ENCODE measurements at places on chromosomes 3 and 15.
A peak's percentile ranks its signal among the peaks of the same experiment; 100 is the strongest.

DNA sequence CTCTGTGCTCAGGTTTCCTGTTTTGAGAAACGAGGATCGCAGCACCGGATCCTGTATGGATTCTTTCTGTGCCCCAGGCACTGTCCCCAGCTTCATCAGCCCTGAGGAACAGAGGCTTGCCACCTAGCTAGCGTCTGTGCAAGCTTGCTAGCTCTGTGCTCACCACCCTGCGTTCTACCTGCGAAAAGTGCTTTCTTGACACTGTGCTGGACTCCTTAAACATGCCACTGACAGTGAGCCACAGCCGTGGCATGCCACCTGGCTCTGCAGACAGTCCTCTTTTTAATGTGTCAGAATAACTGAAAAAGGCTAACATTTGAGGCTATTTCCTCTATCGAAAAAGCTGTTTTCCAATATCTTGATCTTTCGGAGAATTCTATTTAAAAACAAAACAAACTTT is 1.4 kb downstream of the PGPEP1L start:
- no peaks in the 10 kb centered on the region for H3K36me3 ChIP-seq
- H3K4me1 ChIP-seq: no peaks in the 10 kb centered on the region
- H3K27ac ChIP-seq: no peak overlapping the region
- H3K27me3 ChIP-seq: no peaks in the 10 kb centered on the region
- H3K4me3 ChIP-seq: no peak overlapping the region

DNA sequence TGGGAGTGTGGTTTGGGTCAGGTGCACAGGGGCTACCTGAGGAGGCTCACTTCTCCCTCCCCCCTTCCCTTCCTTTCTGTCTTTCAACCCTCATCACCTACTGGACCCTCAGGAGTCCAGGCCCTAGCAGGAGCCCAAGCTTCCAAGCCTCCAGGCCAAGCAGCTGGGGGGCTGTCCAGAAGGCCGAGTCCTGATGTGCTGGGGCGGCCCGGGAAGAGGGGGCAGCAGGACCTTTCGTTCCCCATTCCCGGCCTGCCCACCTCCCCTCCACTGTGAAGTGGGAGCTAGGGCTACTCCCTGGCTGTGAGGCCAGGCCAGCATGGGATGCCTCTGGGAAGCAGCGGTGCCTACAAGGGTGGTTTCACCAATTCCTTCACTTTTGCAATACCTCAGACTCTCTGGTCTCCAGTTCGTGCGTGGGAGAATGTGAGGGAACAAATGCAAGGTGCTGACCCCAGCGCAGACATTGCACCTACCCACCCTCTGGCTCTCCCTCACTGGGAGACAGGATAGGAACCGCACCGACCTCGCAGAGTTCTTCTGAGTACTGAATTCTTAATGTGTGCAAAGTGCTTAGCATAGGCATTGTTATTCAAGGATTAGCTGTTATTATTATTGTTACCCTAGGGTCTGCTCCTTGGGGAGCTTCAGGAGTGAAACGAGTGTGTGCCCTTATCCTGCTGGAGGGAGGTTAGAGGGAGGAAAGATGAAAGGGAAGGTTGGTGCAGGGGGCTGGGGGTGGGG is 2.5 kb downstream of the EPHB3 start:
- peaks cover 22% of the 10 kb centered on the region for H3K4me1 ChIP-seq
- no peak overlapping the region for H3K27ac ChIP-seq
- H3K4me3 ChIP-seq: no peak overlapping the region
- DNase-seq: no peak
- no peaks in the 10 kb centered on the region for H3K36me3 ChIP-seq

DNA sequence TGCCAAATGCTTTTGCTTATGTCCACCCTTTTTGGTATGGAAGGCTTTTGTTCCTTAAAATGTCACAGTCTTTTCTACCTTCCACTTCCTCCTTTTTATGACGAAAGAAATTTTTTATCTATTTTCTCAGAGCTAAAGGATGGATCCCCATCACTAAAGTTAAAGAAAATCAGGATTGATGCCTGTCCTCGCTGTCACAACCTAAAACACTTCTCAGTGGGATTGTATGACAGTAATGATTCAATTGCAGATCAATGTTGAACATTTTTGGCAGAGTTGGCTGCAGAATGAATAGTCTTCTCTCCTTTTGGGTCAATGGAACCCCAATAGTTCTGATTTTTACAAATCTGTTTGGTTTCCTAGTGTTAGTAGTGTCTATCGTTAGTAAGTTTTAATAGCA is 549.8 kb upstream of the ROBO2 start:
- H3K27me3 ChIP-seq: no peaks in the 10 kb centered on the region
- H3K36me3 ChIP-seq: no peaks in the 10 kb centered on the region
- H3K4me3 ChIP-seq: no peak overlapping the region
- H3K4me1 ChIP-seq: no peaks in the 10 kb centered on the region

DNA sequence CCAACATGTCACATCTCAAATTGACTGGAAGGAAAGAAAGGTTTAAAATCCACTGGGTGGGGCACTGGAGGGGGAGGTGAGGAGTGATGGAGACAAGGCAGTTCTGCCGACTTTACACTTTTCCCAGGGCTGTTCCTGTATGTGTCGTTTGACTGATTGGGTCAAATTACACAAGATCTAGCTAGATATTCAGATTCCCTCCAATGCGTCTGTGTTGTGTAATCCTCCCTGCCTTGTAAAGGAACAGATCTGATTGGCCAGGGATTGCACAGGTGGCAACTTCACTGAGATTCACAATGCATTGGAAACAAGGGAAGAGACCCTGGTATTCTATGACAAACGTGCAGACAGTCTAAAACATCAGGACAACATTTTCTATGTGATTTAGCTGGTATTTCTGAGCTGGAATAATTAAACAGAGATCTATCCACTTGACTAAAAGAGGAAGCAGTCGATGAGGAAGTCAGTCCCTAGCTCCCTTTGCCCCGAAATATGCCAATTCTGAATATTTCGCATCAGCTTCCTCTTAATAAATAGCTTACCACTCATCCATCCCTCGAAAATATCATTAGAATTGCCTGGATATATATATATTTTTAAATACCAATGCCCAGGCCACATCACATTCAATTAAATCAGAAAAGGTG is 312.9 kb downstream of the RORA start:
- peaks cover 10% of the 10 kb centered on the region for H3K4me1 ChIP-seq
- H3K36me3 ChIP-seq: no peaks in the 10 kb centered on the region
- H3K27ac ChIP-seq: peak overlapping the region; percentile 64
- no peak for DNase-seq

- no peaks in the 10 kb centered on the region for H3K36me3 ChIP-seq
- H3K27ac ChIP-seq: no peak overlapping the region
- H3K27me3 ChIP-seq: peaks cover 14% of the 10 kb centered on the region
- peaks cover 8% of the 10 kb centered on the region for H3K4me1 ChIP-seq
- peak; percentile 48 for DNase-seq
Measured at GRCh38 chr3:170414202-170414663, 4.4 kb upstream of the CLDN11 start.

GRCh38 chr3:53658613-53659193 is 164.3 kb downstream of the CACNA1D start:
- H3K4me3 ChIP-seq: no peak overlapping the region
- no peaks in the 10 kb centered on the region for H3K36me3 ChIP-seq
- no peaks in the 10 kb centered on the region for H3K4me1 ChIP-seq
- peaks cover 5% of the 10 kb centered on the region for H3K27me3 ChIP-seq

DNA sequence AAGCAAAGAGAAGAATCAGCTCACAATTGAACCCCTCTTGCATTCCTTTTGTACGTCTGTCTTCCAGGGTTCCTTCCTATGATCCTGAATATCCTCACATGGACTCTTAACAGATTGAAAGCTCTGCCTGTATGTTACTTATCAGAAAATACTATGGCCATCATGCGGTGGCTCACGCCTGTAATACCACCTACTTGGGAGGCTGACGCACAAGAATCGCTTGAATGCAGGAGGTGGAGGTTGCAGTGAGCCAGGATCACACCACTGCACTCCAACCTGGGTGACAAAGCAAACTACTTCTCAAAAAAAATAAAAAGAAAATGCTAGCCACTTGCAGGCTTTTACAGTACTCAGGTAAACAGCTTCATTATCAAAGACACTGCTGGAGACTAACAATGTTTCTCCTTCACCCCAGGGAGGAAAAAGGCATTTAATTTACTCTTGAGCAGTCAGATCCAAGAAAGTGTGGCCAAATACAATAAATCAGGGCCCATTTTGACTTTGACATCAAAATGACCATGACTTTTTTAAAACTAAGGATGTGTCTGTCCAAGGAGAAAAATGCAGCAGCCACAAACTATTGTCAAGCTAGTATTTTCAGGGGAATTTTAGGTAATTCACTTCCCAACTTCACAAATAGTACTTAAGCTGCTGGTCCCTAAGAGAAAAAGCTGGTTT is 27.3 kb downstream of the NPTN start:
- H3K27me3 ChIP-seq: no peaks in the 10 kb centered on the region
- peaks cover 4% of the 10 kb centered on the region for H3K36me3 ChIP-seq
- H3K4me3 ChIP-seq: no peak overlapping the region
- no peak overlapping the region for H3K27ac ChIP-seq

GRCh38 chr3:194112120-194113106 is 23.5 kb upstream of the HES1 start:
- DNase-seq: no peak
- H3K4me3 ChIP-seq: no peak overlapping the region
- H3K36me3 ChIP-seq: no peaks in the 10 kb centered on the region

- no peaks in the 10 kb centered on the region for H3K36me3 ChIP-seq
- no peak overlapping the region for H3K27ac ChIP-seq
- H3K4me1 ChIP-seq: no peaks in the 10 kb centered on the region
- H3K4me3 ChIP-seq: no peak overlapping the region
Measured at GRCh38 chr15:98805434-98806274, 157.3 kb downstream of the IGF1R start.

DNA sequence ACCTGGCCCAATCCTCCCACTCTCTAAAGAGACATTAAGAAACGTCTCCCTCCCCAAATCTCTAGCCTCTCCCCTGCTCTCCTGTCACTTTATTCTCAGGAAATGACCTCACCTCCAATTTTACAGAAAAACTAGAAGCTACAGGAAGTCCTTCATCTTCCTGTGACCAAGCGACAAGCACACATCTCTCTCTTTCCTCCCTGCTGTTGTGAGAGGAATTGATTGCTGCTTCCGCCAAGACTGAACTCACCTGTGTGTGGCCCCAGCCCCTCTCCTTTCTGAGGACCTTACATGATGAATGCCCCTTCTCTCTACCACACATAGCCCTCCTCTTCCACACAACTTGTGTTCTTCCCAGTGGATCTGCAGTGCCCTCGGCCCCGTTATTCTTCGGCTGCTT is 18.2 kb downstream of the DNAJB8 start:
- peaks cover 13% of the 10 kb centered on the region for H3K4me1 ChIP-seq
- H3K27ac ChIP-seq: peak overlapping the region; percentile 14
- H3K4me3 ChIP-seq: no peak overlapping the region
- DNase-seq: peak; percentile 82

GRCh38 chr3:3080309-3080708 is 29.9 kb downstream of the IL5RA start:
- no peaks in the 10 kb centered on the region for H3K27me3 ChIP-seq
- DNase-seq: no peak
- no peak overlapping the region for H3K4me3 ChIP-seq
- H3K4me1 ChIP-seq: no peaks in the 10 kb centered on the region
- no peaks in the 10 kb centered on the region for H3K36me3 ChIP-seq

- no peak for DNase-seq
- H3K36me3 ChIP-seq: no peaks in the 10 kb centered on the region
- no peaks in the 10 kb centered on the region for H3K4me1 ChIP-seq
- no peak overlapping the region for H3K4me3 ChIP-seq
- no peak overlapping the region for H3K27ac ChIP-seq
- peaks cover 3% of the 10 kb centered on the region for H3K27me3 ChIP-seq
Measured at GRCh38 chr3:151859905-151860304, 13.5 kb upstream of the SUCNR1 start.

DNA sequence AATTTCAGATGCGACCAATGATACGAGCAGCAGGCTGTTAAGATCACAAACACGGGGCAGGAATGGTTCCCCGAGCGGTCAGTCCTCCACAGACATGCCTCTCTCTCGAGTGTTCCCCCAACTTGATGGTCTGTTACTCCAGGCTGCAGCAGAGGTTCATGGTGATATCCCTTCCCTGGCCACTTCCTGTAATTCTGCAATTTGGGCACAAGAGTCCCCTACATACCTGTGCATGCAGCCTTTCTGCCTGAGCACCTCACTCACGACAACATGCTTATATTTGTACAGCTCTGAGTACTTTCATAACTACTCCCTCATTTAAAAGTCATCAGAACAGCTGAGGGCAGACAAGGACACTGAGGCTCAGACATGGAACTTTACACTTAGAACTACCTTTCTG is 408.1 kb upstream of the NR2F2 start:
- DNase-seq: no peak
- H3K4me1 ChIP-seq: no peaks in the 10 kb centered on the region
- no peak overlapping the region for H3K27ac ChIP-seq
- H3K27me3 ChIP-seq: no peaks in the 10 kb centered on the region
- H3K4me3 ChIP-seq: no peak overlapping the region
- no peaks in the 10 kb centered on the region for H3K36me3 ChIP-seq

- H3K4me3 ChIP-seq: no peak overlapping the region
- DNase-seq: no peak
- no peaks in the 10 kb centered on the region for H3K27me3 ChIP-seq
- no peaks in the 10 kb centered on the region for H3K4me1 ChIP-seq
- H3K36me3 ChIP-seq: peaks cover 23% of the 10 kb centered on the region
- H3K27ac ChIP-seq: no peak overlapping the region
Measured at GRCh38 chr3:15728766-15729165, 69.0 kb downstream of the ANKRD28 start.

- no peak overlapping the region for H3K27ac ChIP-seq
- H3K4me1 ChIP-seq: no peaks in the 10 kb centered on the region
- H3K36me3 ChIP-seq: no peaks in the 10 kb centered on the region
Measured at GRCh38 chr3:64789111-64789510, 101.3 kb upstream of the ADAMTS9 start.

- H3K27me3 ChIP-seq: peaks cover 4% of the 10 kb centered on the region
- no peaks in the 10 kb centered on the region for H3K36me3 ChIP-seq
- no peak overlapping the region for H3K4me3 ChIP-seq
- DNase-seq: no peak
- no peaks in the 10 kb centered on the region for H3K4me1 ChIP-seq
Measured at GRCh38 chr15:62465173-62465572, 300.1 kb upstream of the C2CD4B start.

- H3K27me3 ChIP-seq: no peaks in the 10 kb centered on the region
- no peak for DNase-seq
- no peaks in the 10 kb centered on the region for H3K36me3 ChIP-seq
- no peak overlapping the region for H3K4me3 ChIP-seq
- H3K4me1 ChIP-seq: peaks cover 19% of the 10 kb centered on the region
Measured at GRCh38 chr3:42751609-42752008, 21.4 kb downstream of the CCDC13 start.

DNA sequence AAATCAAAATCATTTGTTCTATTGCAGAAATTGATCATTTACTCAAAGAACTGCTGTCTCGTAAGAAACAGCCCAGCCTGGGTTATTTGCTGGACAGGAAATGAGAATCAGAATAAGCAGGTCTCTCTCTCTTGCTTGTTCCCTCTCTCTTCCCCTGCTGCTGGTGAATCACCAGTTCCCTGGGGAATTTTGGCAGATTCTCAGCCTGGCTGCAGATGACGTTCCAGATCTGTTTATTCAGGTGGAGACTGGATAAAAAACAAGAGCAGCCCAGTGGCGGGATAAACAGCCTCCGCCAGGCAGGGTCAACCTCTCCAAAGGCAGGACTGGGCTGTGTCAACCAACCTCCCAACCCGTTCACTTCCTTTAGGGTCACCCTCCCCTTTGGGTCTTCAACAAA is 72.1 kb downstream of the LRIG1 start:
- no peaks in the 10 kb centered on the region for H3K27me3 ChIP-seq
- peaks cover 7% of the 10 kb centered on the region for H3K4me1 ChIP-seq
- no peak overlapping the region for H3K4me3 ChIP-seq
- no peak overlapping the region for H3K27ac ChIP-seq
- no peak for DNase-seq
- peaks cover 22% of the 10 kb centered on the region for H3K36me3 ChIP-seq

Measured in CD4-positive, CD25-positive, alpha-beta regulatory T cell (primary cell).